ENCODE measurements at places on chromosomes 5 and 9.

- DNase-seq: no peak
Observed at GRCh38 chr5:67222243-67223025, 25.8 kb upstream of the CD180 start.

DNA sequence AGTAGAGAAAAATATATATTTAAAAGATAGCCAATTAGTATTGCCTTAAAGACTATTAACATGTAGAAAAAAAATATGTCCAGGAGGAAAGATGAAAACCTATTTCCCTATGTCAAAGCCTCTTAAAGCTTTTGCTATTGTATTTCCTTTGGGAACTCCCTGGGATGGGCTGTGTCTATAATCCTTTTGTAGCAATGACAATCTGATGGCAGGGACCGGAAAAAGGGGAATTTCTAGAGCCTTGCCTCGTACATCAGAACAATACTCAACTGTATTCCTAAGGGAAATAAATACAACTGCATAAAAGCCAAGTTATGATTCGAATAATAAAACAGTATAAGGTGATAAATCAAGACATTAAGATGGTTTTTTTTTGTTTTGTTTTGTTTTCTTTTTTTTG, 257.3 kb downstream of the MLLT3 start:
- DNase-seq: no peak

- no peak for DNase-seq
Observed at GRCh38 chr5:25688156-25688555, 1043.4 kb upstream of the CDH10 start.

DNA sequence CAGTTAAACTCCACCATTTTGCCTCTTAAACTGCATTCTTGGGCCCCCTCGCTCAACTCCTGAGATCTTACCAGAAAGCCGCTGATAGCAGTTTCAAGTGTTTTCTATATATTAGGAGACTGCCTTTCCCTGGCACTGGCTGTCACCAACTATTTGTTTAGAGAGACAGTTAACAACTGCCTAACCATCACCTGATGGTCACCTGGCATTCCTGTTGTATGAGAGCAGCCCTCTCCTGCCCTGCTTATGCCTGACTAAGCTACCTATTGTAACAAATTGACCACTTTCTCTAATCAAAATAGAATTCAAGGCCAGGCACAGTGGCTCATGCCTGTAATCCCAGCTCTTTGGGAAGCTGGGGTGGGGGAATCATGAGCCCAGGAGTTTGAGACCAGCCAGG, 28.0 kb upstream of the SIL1 start:
- no peak for DNase-seq

DNA sequence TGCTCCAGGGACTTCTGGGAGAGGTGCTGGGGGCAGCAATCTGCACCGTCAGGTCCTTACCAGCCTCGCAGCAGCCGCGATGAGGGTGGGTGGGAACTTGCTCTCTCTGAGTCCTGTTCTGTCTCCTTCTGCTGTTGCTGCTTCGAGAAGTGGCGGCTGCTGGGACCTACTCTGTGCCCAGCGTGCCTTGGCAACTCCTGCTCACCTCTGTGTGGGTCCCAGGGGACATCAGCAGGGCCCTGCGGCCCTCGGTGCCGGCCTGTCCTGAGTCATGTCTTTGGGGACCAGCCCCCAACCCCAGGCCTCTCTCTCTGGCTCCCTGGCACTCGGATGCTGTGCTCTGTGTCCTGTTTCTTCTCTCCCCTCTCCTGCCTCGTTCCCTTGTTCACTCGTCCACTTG, 49.5 kb downstream of the KCNT1 start:
- no peak for DNase-seq

Measured in NCI-H187 (cell line).